ENCODE measurements at places on chromosomes 16 and 17.
A peak's percentile ranks its signal among the peaks of the same experiment; 100 is the strongest.

DNA sequence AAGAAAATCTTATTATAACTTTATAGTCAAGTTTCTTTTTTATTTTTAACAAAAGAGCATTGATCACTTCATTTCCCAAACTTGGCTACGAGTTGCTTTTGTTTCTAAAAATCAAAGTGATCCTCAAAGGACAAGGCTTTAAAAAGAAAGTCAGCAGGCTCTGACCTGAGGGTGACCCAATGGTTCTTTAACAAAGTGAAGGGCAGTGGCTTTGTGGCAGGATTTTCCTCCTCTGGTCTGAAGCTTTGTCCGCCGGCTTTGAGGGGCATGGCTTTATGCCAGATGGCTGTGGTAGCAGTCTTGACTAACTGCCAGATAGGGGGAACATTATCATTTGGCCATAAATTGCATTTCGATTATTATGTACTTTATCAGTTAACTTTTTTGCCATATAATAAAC, 28.5 kb downstream of the IQCK start:
- DNase-seq: no peak

GRCh38 chr16:66882702-66883101, 2.4 kb downstream of the PDP2 start:
- no peak for DNase-seq

DNA sequence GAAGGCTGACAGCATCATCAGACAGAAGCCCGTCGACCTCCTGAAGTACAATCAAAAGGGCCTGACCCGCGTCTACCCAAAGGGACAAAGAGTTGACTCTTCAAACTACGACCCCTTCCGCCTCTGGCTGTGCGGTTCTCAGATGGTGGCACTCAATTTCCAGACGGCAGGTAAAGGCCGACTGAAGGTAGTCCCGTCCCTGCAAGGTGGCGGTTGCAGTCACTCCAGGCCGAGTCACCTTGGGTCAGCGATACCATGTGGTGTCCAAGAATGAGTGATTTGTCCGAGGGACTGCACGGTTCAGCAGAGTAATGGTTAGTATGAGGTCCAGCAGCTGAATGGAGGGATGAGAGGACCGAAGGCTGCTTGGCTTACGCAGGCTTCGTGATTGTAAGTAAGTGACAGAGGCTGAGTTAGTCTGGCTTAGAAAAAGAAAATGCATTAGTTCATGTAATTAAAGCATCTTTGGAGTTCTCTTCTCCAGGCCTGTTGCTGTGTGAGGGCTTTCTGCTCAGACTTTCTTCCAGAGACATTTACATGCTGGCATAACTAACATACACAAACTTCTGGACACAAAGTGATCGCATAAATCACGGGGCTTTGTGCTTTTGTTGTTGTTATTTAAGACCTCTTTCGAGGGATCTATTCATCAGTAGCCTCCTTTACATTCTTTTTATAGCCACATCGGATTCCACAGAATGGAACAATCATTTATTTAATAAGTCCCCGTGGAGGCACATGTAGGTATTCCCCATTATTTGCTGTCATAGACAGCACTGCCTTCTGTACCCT, 74.9 kb downstream of the SDR42E1 start:
- DNase-seq: no peak

- no peak for DNase-seq
Observed at GRCh38 chr17:72751746-72752145, 340.7 kb downstream of the SLC39A11 start.

GRCh38 chr16:78654929-78655328, 555.5 kb downstream of the WWOX start:
- no peak for DNase-seq

- no peak for DNase-seq
Observed at GRCh38 chr17:34820248-34820801, 140.9 kb downstream of the CCT6B start.

DNA sequence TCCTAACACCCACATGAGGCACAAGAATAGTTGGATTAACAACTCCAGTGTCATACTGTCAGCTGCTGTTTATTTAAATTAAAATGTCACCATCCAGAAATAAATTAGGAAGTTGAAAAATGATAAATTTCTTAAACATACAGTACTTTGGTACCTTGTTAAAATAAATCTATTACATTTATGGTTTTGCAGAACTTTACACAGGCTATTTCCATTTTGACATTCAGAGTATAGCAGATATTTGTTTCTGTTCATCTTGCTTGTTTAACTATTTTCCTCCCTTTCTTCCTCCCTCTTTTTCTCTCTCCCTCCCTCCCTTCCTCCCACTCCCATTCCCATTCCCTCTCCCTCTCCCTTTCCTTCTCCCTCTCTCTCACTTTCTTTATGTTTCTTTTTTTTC, 310.1 kb downstream of the CDH8 start:
- no peak for DNase-seq

GRCh38 chr17:72538901-72539352, 418.1 kb downstream of the SOX9 start:
- no peak for DNase-seq

- no peak for DNase-seq
Observed at GRCh38 chr16:20243731-20244281, 83.5 kb downstream of the GP2 start.

- DNase-seq: no peak
Observed at GRCh38 chr17:1961189-1961588, 63.9 kb downstream of the RTN4RL1 start.

DNA sequence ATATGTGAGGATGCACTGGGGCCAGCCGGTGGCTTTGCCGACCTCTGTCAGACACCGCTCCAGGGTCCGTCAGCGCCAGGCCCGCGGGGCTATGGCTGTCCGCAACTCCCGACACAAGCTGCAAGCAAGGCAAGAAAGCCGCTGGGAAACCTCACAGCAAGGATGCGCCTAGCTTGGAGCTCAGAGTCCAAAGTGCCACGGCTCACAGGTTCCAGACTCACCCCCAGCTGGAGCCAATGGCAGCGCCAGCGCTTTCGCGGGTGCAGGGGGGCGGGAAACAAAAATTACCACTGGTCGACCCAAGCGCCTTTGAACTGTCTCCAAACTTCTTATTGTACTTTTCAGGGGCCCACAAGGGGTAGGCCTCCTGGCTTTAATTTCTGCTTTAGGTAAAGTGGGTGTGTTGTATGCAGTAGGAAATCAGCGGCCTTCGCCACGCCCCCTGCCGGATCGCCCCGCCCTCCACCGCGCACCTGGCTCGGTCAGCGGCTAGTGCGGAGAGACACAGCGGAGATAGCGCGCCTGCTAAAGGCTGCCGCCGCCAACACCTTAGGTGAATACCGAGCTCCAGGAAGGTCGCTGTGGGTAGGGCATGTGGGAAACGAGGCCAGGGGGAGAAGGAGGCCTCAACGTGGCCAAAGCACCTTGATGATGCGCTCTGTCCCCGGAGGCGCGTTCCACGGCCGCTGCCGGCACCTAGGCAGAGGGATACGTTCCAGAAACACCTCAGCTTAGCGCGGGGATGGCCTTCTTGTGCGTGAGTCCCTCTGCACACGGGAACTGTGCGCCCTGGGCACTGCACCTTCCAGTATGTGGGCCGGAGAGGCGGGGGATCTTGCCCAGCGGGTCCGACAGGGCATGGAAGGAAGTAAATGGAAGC, 61.0 kb upstream of the RBL2 start:
- DNase-seq: peak; percentile 64

DNA sequence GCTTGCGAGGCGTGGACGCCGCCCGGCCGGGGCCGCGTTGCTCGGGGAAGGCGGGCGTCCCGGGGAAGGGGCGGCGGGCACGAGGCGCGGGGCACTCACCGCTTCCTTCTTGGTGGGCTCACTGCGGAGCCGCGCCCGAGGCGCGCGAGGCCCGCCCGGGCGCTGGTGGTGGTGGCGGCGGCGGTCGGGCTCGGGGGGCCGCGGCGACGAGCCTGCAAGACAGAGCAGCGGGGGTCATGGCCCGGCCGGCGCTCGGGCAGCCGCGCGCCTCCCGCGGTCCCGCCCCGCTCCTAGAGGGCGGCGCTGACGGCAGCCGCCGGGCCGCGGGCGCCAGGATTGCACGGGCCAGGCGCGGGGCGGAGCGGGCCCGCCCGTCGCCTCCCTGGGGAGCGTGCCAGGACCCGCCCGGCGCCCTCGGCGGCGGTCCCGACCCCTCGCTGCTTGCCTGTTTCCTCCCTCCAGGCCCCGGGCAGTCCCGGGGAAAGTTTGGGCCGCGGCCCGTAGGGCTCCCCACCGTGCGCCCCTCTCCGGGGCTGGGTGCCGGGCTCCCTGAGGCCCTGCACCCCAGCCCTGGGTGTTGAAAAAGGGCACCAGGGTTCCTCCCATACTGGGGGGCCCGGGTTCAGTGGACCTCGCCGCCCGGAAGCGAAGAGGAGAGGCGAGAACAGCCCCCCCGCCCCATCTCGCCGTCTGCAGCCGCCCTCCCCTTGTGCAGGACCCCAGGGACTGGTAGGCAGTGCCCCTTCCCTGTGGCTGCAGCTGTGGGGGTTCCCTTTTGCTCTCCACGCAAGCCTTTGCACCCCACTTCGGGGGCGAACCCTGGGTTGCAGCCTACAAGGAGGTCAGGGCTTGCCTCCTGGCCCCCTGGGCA, at the start of gene C16orf74:
TSS of gene C16orf74 (minus strand) at position 270 of the 871 bp plus-strand sequence. CDS start 15,879 bp downstream, outside the sequence.
- DNase-seq: no peak

- DNase-seq: no peak
Observed at GRCh38 chr17:19744492-19744891, 3.6 kb downstream of the ALDH3A1 start.

DNA sequence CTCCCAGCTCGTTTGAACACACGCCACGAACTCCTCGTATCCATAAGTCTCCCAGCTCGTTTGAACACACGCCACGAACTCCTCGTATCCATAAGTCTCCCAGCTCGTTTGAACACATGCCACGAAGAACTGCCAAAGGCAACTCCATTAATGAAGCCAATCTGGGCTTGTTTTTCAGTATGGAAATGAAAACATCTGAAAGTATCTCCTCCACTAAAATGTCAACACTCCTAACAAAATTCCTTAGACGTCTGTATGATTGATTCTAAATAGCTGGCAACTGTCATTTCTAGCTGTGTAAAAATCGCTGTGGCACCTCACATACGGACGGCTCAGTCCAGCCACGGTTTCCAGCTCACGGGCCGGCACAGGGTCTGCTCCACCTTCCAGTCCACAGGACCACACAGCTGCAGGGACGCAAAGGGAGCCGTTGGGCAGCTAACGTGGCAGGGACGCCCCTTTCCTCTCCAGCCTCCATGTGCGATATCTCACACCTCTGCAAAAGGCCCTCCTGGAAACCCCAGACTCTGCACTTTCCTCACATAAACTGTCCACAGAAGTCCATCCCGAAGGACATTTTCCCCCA, 67.1 kb upstream of the METRNL start:
- DNase-seq: no peak

DNA sequence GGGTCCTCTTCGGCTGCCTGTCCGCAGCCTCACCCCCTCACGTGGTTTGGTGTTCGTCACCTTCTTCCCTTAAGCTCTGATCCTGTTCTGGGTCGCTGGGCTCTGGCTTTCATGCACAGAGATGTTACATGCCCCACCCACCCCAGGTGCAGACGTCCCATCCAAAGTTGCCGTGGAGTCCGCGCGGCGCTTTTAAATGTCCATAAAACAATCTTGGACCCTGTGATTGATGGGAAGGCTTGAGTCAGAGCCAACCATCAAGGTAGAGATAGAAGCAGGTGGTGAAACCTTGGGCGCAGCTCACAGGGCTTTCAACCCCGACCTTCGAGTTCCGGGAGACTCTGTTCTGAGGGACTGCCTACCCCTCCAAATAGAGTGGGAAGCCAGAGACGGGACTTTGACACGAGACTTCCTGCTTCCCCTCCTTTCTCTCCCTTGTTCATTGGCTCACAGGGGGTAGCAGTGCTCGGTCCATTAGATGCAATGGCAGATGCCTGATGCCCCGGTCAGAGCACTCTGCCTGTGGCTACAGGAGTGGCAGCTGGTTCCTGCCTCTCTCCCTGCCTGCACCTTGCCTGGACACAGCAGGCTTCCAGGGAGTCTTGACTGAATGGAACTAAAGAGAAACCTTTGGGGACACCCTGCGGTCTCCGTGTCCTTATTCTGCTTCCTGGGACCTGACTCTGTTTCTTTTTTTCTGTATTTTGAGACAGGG, 4.0 kb downstream of the ENGASE start:
- DNase-seq: no peak

DNA sequence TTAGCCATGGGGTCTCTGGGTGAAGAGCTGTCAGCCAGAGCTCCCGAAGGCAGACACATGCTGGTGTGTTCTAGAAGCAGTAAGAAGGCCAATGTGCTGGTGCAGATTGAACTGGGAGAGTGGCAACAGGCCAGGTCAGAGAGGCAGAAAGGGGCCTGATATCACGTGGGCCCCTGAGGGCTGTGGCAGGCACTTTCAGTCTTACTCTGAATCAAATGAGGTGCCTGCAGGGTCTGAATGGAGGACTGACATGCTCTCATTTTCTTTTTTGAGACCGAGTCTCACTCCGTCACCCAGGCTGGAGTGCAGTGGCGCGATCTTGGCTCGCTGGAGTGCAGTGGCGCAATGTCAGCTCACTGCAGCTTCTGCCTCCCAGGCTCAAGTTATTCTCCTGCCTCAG, 293.8 kb downstream of the ABCC12 start:
- no peak for DNase-seq

DNA sequence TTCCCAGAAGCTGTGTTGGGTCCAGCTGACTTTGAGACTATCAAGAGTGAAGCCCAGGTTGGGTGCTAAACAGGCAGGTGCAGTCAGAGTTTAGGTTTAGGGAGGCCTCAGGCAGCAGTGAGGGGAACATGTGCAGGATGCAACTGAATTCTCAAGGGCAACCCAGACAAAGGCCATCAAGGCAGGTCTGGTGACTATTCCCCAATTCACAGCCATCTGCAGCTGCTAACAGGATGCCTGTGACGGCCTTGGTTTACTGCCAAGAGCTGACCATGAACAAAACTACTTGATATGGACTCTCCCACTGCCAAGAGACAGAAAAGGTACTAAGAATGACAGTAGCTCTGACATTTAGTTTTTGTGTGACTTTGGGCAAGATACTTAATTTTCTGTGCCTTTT, 45.2 kb upstream of the BCAR1 start:
- DNase-seq: no peak

DNA sequence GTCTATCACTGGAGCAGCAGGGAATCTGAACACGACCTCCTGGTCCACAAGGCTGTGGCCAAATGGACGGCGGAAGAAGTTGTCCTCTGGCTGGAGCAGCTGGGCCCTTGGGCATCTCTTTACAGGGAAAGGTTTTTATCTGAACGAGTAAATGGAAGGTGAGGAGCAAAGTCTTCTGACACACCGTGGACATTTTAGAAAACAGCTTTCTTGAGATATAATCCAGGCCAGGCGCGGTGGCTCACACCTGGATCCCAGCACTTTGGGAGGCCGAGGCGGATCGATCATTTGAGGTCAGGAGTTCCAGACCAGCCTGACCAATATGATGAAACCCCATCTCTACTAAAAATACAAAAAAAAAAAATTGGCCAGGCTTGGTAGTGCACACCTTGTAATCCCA, 17.1 kb downstream of the BFAR start:
- no peak for DNase-seq

Data from activated T-helper 1 cell treated with Interleukin-2 at 50 U/mL for 16 hours (primary cell).